ENCODE measurements at places on chromosomes 6 and 20.
A peak's percentile ranks its signal among the peaks of the same experiment; 100 is the strongest.

GRCh38 chr6:16216501-16217155 is 21.8 kb upstream of the GMPR start:
- no peak for DNase-seq

- no peak for DNase-seq
Observed at GRCh38 chr20:53245574-53245973, 273.4 kb downstream of the TSHZ2 start.

DNA sequence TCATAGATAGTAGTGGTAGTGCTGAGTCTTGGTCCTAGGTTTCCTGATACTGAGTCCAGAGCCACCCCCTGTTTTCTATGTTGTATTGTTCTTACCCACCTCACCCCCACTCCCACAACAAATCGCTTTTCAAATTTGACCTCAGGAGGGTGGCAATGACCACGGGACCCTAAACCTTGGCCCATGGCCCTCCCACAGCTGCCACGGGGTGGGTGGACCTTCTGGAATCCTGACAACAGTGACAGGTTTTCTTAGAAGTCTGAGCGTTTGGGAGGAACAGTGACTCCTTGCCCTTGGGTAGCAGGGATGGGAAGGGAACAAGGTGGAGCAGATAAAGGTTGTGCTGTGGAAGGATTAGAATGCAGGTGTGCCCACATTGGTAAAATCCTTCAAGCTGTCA is 36.9 kb downstream of the TGM3 start:
- DNase-seq, result no peak

- DNase-seq, result no peak
Observed at GRCh38 chr20:62885896-62886708, 24.5 kb upstream of the TCFL5 start.

DNA sequence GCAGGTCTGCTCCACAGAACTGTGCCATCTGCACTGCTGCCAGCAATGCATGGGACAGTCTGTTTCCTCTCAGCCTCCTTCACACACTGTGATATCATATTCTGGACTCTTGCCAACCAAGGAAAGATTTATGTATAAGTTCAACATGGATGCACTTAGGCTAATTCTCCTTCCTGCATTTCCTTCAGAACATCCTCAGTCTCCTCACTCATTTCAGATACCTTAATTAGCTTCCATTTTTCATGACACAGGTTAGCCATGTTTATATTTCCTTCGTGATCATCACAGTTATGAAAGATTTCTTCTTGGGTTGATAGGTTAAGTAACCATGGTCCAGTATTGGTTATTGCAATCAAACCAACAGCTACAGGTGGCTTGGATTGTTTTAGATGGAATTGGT is 46.4 kb upstream of the DDR1 start:
- no peak for DNase-seq

DNA sequence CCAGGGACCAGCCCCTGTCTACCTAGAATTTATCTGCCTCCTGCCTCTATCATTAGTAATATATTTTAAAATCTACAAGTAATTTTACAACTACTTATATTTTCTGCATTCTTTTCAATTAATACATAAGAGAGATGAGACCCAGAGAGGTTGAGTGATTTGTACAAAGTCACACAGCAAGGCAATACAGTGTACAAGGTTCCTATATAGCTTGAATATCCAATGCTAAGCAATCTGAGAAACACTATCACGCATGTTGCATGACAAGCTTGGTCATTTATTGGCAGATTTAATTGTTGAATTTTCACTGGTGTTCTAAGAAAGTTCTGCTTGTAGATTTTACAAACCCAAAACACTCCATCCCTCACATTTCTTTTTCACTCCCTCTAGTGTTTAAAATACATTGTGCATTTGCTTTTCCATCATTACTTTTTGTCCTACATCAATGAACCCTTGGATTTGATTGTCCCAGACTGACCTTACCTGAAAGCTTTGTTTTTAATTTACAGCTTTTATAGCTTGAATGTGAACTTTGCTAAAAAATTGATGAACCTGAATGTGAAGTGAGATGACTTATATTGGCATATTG is 520.9 kb upstream of the CITED2 start:
- no peak for DNase-seq

DNA sequence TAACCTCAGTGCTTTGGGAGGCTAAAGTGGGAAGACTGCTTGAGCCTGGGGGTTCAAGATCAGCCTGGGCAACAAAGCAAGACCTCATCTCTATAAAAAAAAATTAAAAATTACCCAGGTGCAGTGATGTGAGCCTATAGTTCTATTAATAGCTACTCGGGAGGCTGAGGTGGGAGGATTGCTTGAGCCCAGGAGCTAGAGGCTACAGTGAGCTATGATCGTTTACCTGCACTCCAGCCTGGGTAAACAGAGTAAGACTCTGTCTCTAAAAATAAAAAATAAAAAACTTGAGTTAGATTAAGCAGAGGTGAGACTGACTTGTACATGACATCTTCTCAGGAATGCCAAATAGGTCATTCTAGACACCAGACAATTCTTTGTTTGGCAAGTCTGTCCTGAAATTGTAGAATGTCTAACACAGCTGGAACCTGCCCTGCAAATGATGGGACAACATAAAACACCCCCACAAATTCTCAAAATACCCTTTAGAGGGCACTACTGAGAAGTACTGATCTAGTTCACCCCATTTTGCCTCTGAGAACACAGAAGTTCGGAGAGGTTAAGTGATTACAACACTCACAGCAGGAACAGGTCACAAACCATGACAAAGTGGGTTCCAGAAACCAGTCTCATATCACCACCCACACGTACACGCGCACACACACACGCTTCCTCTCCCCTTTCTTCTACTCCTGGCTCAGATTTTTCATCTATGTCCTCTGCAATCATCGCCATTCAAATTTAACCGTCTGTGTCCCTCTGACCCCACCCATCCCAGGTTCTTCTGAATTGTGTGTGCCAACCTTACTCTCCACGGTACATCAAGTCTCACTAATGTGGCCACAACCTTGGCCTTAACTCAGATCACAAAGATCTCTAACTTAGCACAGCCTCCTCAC is 38.3 kb downstream of the ARHGAP18 start:
- DNase-seq, result peak; percentile 43

DNA sequence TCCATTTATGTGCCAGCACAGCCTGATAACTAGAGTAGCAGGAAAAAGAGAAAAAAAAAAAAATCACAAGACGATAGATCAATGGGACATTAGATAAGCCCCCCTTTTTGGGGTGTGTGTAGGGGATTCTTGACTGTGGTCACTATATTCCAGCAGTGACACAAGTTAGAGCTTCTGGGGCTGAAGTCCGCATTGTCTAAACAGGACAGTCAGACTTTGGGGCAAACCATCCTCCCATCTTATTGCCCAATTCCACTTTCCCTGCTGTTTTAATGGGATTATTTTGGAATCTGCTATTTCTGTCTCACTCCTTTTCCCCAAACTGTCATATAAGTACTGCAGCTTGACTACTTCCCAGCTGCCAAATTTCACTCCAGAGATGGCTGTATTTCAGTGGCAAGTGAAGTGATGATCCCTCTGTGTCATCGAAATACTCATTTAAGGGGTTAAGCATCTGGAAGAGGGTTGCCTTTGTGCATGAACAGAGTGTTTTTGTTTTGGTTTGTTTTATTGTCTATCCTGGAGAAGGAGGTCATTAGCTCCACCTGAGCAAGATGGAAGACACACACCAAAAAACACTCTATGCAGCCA is 182.5 kb downstream of the ATXN1 start:
- DNase-seq, result no peak

DNA sequence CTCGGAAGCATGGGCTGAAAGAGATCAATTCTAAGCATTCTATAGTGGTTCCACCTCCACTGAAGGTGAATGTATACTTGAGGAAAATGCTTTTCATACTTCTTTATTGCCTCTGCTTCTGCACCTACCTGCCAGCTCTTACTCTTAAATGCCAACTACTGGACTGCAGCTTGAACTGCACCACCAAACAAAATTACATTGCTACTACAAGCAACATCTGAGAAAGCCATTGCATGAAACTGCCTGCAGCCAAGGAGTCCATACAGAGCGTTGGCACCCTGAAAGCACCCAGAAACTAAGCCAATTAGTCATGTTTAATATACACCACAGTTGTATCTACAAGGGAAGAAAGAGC is 440.9 kb downstream of the BTBD3 start:
- DNase-seq, result no peak

- DNase-seq, result no peak
Observed at GRCh38 chr20:577167-577791, 32.8 kb downstream of the TCF15 start.

DNA sequence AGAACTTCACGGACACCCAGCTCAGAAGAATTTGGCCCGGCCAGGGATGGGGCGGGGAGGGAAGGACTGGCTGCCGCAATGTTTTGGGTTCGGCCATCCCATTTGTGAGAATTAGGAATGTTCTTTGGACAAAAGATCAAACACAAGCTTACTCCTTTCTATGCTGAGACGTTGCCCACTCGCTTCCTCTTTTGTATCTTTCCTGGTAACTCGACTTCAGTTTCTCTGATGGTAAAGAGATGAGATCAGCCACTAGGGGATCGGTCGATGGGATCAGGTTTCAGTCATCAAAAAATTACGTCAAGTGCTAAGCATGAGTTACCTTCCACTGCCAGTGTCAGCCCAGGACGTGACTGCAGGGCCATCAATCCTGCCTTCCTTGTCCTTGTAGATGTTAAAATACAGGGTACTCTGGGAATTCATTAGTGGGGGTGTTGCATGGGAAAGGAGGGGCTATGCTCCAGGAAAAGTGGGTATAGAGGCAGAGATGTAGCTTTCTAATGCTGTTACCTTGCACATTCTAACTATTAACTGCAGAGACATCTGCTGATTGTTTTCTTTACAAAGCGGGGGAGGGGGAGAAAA is 190.2 kb downstream of the TSHZ2 start:
- DNase-seq, result no peak

DNA sequence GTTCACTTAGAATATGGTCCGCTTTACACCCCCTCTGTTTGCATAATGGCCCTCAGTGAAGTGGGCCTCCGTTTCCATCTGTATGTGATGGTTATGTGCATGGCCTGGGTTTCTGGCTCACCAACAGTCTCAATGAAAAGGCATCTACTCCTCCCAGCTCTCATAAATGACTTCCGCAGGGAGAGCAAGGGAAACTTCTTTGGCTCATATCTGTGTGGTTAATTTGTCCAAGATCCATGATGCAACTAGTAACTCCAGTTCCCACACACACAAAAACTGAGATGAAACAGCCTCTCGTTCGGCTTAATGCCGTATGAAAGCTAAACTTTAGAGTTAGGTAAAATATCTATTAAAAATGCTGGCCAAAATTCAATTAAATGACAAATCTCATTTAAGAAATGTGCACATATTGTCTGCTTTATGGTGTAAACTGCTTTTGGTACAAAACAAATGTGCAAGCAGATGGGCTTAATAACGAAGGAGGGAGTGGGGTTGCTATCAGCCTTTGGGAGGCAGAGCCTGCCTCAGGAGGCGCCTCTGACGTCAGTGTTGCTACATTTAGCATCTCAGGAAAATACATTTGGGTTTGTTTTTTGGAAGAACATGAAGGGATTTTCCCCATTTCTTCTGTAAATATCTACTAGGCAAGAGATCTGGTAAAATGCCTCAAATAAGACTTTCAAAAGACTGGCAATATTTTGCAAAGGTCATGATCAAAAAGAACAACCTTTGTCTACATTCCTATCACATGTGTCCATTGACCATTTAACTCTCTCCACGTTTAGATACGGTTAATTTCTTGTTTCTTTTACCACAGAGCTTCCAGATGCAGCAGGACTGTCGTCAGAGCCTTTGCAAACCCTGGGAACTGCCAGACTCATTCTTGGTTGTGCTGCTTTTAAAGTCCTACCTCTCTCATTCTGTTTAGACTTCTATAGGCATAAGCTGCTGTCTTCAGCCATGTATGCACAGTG is 96.8 kb downstream of the ARMC2 start:
- DNase-seq, result peak; percentile 72

- DNase-seq, result no peak
Observed at GRCh38 chr20:45055056-45055455, 45.9 kb downstream of the KCNS1 start.

GRCh38 chr6:121848523-121849255 is 413.2 kb downstream of the GJA1 start:
- DNase-seq, result peak; percentile 34

- no peak for DNase-seq
Observed at GRCh38 chr20:32281711-32282110, 4.3 kb downstream of the KIF3B start.

DNA sequence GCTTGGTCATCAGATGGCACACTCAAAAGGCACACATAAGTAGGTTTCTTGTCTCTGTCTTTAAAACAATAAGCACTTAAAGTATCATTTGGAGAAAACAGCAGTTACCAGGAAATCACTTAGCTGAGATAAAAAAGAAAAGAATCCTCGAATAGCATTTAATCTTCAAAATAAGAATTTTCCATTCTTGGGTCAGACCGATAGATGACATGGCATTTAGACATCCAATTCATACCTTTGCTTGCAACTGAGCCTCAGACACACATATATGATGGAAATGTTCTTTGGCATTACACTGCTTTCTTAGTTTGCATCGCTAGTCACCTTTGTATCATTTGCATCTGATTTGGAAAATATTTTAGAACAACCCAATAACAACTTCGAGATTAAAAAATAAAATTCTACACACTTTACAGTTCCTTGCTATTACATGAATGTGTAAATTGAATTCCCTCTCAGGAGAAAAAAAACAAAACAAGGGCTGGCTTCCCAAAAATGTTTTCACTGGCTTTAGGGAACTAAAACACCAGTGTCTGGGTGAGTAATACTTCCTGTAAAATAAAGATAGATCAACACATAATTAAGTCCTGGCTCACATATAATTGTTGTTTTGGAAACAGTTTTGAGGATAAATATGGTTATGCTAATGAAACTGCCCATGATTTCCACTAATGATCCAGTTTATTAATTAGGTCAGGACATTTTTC is 1.3 kb upstream of the RNF217 start:
- DNase-seq, result no peak

DNA sequence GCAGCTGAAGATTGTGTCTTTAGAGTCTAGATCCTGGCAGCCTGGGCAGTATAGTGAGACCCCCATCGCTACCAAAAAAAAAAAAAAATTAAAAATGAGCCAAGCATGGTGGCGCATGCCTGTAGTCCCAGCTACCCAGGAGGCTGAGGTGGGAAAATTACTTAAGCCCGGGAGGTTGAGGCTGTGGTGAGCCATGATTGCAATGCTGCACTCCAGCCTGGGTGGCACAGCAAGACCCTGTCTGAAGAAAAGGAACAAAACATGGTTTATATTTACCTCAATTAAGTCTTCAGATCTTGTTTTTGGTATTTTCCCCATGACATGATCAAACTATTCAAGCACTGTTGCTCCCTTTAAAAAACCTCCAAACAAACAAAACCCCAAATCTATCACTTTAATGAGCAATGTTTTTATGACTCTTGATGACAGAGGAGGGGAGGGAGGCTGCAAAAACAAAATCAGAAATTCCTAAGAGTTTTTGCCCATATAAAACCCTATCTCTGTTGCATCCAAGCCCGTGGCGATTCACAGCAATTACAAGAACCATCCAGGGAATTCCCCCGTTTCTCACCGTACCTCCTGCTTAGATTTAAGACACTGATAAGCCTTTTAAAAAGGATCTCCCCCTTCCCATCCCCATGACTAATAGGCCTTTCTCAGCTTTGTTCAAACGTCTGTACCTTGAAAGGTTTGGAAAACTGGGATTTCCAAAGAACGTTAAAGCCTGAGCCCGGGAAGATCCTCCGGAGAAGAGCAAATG is 259.9 kb downstream of the BMP7 start:
- DNase-seq, result no peak

GRCh38 chr6:45260696-45261095 is 67.4 kb upstream of the RUNX2 start:
- DNase-seq, result no peak

- DNase-seq, result no peak
Observed at GRCh38 chr6:26270486-26270861, 94.5 kb upstream of the BTN3A2 start.

- DNase-seq, result peak; percentile 81
Observed at GRCh38 chr20:62818592-62819493, 2.0 kb downstream of the COL9A3 start.
